ENCODE measurements at places on chromosomes 6 and 20.

DNA sequence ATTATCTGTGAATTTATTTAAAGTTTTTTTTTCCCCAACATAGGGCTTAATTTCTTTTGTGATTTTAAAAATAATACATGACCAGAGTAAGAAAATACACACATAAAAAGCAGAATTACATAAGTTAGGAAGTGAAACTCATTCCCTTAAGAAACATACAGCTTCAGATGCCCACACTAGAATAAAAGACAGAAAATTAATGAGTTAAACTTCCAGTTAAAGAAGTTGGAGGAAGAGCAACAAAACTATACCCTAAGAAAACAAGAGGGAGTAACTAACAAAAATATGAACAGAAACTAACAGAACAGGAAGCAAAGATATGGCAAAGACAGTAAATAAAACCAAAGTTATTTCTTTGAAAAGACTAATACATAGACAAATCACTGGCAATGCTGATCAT, 107.6 kb upstream of the CEP85L start:
- no peak for DNase-seq

DNA sequence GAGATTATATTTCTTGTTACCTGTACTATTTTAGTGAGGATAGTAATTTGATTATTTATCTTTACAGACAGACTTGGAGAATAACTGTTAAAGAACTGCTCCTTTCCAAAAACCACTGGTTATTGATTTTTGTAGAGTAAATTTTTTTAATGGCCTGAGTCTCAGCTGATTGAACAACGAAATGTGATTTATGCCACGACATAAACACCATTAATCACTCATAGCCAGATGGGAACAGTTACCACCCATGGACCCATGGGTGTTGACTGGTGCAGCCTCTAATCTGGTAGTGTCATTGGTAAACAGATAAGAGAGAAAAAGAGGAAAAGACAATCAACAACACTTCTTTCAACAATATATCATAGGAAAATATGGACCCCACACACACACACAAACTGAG, 101.4 kb upstream of the BEND6 start:
- no peak for DNase-seq

DNA sequence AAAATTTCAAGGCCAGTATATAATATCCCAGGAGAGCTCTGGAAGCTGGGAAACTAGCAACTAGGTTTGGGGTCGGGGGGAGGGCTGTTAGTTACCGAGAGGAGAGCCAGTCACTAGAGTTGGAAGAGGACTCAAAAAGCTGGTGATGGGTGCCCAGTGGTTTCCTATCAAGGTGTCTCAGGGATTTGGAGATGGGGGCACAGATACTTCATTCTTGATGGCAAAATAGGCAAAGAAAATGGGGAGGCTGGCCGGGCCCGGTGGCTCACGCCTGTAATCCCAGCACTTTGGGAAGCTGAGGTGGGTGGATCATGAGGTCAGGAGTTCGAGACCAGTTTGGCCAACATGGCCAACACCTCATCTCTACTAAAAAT, 805 bp downstream of the PHF1 start:
- DNase-seq, result no peak

DNA sequence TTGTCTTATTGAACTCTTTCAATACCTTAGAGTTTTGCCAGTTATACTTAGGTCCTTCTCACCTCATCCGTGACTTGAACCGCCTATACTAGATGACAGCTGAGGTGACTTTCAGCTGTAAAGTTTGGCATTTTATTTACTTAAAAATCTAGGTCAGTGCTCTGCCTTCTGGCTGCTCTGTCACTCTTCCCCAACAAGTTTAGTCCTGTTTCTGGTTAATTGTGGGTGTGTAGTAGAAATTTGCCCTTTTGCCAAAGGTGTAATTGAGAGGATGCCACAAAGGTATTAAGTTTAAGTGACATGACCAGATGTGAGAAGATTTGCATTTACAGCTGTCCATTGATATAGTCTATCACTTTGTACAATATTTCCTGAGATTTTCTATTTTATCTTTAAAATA, 106.2 kb downstream of the FARS2 start:
- DNase-seq, result no peak

DNA sequence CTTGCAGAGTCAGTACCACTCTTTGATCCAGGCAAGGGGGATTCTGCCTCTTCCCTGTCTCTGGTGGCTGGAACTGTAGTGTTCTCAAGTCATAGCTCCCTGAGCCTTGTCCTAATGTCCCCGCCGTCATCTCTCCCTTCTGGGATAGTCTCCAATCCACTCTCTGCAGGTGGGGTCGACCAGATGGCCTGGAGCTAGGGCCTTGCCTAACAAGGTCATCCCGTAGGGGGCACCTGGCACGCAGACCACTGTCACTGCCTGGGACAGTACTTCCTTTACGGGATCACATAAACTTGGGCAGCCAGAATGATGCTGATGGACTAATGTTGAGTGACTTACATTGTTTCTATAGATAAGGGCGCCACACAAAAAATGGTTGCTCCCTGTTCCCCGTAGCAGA, 118.9 kb upstream of the SLC22A23 start:
- no peak for DNase-seq

GRCh38 chr20:51138576-51138975, 115.7 kb upstream of the KCNG1 start:
- no peak for DNase-seq

- DNase-seq, result no peak
Observed at GRCh38 chr6:836276-836853, 143.4 kb upstream of the EXOC2 start.

GRCh38 chr6:8029243-8029870, 34.8 kb downstream of the BLOC1S5 start:
- DNase-seq, result no peak

DNA sequence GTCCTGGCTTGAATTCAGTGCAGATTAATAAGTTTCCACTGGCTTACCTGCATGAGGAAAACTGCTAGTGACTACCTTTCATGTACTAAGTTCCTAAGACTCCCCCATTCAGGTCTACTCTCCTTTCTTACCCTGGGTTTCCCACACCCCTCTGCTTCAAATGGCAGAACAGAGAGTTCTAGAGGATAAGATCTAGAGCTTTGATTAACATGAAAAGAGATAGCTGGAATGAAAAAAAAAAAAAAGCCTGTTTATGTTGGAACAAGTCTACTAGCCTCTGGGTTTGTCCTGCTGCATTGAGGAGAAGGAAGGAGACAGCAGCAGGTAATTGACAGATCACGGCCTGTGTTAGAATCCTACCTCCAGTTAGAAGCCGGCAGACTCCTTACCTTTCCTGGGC, 201.4 kb upstream of the SOX4 start:
- DNase-seq, result no peak

GRCh38 chr6:146887447-146888077, 288.8 kb downstream of the ADGB start:
- no peak for DNase-seq

GRCh38 chr6:30497714-30498113, 8.4 kb downstream of the HLA-E start:
- no peak for DNase-seq

- DNase-seq, result no peak
Observed at GRCh38 chr20:52829111-52829510, 143.0 kb upstream of the TSHZ2 start.

GRCh38 chr20:58634521-58635278, 16.4 kb upstream of the STX16 start:
- no peak for DNase-seq

- DNase-seq, result no peak
Observed at GRCh38 chr6:23329086-23329485, 759.7 kb downstream of the HDGFL1 start.

DNA sequence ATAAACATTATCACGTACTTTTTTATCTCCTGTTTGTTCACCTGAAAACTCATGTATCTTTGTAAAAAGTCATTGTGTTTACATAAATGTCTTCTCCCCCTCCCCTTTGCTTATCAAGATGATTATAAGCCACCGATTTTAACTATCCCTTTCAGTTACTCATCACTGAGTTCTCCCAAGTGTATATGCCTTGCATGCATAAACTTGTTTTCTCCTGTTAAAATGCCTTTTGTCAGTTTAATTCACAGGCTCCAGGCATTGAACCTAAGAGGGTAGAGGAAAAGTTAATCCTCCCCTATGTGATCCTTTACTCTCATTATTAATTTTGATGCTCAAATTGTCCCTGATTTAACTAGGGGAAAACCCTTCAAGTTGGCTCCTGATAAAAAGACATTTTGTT, 24.2 kb downstream of the ANKEF1 start:
- no peak for DNase-seq

GRCh38 chr20:23569570-23569969, 1.3 kb upstream of the CST9L start:
- no peak for DNase-seq

DNA sequence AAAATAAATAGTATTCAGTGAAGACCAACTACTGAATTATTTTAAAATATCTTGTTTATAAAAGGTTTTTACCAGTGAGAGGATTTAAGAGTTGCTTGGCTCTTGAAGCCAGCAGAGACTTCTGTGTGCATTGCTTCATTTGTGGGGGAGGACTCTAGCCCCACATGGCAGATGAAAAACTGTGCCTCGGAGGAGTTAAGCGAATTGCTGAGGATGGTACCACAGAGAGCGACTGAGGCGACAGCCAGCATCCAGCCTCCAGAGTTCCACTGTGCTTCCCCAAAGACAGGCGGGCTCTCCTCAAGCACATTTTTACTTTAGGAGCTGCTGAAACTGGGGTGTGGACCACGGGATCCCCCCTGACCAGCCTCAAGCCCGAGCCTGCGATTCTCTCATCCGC, 80.7 kb downstream of the THBS2 start:
- no peak for DNase-seq

- DNase-seq, result no peak
Observed at GRCh38 chr6:29071831-29072723, 15.0 kb downstream of the OR2B3 start.

- peak; percentile 13 for DNase-seq
Observed at GRCh38 chr20:1491281-1491840, at the start of gene SIRPB2. Gene SIRPB2 (minus strand): TSS chr20:1491420. CDS start chr20:1491359, 61 bp downstream.

GRCh38 chr6:23420659-23421350, 705.2 kb upstream of the NRSN1 start:
- no peak for DNase-seq

DNA sequence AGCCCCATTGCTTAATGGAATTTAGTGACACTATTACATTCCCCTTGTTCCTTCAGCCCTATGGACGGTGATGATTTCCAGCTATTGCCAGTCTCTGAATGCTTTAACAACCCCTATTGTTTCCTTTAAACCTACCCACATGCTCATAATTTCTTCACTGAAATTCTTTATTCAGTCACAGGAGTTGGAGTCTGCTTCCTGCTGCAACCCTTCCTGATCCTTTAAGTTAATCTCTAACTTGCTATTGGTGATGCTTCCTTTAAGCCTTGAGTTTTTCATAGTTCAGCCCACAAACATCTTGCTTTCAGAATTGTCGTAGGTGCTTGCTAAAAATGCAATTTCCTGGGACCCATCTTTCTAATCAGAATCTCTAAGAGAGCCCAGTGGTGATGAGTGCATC, 66.3 kb upstream of the TNFAIP3 start:
- DNase-seq, result no peak

All from CD4-positive, alpha-beta T cell treated with Interleukin-12 subunit alpha and Interleukin-12 subunit beta, for 1 hour (primary cell).